ENCODE measurements at places on chromosomes 1 and 21.

DNA sequence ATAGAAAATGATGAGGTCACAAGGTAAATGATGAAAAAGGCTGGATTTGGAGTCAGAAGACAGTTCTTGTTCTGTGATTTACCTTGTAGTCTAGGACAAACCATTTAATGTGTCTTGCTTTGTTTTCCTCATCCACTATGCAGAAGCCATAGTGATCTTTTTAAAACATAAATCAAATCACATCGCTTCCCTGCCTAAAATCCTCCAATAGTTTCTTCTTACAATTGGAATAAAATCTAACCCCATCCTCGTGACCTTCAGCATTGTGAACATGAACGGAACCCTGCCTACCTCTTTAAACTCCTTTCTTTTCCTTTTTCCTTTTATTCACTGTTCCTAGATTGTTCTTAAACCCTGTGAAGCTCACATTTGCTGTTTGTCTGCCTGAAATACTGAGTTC, 204.9 kb upstream of the SAMSN1 start:
- DNase-seq, result no peak

DNA sequence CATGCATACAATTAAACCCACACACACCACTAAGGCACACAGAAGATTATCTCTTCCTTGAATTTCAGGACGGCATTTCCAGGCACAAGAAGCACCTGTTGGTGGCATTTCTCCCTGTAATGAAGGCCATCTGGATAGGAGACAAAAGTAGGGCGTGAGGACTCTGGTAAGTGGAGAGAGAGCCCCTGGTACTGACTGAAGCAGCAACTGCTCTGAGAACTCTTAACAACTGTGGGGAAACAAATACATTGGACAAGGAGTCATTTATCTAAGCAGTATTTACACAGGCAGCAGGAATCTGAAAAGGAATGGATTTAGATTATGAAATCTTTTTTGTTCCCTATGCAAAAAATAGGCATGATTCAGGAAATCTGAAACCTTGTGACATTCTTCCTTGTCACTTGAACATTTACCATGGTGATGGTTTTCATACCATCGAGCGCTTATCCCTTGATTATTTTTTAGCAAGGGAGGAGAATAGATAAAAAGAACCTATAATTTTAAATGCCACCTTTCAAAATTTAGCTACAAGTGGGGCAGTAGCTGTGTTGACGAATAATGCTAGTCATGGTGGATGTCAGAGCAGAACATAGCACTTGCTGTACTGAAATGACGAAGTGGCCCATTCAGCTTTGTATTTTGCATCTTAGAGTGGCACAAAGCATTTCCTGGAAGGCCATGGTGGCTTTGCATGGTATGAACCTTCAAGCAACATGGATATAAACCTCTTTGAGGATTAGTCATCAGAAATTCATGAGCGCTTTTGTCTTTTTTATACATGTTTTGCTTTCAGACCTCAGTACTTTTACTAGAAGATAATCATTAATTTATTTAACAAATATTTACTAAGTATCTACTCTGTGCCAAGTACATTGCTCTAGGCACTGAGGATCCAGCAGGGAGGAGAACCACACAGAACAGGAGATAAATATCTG, 362.0 kb downstream of the ADGRL2 start:
- DNase-seq, result no peak

DNA sequence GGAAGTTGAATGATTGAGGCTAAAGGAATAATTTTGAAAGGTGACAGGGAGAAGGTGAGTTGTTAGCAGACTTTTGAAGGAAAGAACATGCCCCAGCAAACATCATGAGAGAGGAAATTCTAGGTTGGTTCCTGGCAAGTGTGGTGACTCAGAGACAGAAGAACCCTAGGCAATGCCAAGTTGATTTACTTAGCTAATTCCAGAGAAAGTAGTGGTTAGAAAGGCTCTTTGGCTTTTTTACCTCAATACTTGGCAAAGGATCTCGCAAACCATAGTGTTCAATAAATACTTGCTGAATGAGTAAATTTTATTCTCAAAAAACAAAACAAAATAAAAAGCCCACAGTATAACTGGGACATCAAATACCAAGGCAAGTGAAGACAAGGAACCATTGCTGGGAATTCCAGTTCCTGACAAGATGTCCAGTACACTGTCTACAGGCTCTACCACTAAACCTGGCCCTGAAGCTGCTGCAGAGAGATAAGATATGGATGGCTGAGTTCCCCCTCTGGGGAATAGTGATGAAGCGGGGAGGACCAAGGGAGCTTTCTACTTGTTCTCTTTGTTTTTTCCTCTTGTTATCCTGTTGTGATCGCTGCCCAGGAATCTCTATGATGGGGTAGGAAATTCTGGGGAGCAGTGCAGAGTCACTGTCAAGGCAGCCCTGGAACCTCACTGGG, 48.2 kb downstream of the IL12RB2 start:
- no peak for DNase-seq

DNA sequence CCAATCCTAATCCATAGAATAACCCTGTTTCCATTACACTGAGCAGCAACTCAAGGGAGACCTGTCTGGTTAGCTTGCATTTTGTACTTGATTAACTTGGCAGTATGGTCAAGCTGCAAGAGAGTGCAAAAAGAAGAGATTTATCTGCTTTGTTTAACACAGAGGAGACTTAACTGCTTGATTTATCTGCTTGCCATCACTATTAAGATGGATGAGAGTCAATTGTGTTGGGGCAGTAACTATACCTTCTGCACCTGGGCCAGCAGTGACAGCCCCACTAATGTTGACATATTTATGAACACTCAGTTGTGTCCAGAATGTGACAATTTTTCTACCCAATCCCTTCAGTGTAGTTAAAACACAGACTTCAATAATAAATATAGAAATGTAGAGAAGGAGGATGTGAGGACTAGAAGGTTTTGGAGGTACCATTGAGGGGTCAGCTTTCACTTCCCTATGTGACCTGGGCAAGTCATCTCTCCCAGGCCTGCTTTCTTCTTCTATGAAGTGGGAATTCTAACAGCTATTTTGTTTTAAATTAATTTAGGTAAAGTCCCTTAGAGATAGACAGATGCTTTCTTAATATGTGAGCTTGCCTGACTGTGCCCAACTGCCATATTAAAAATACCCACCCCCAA, 159.1 kb upstream of the KCNK2 start:
- no peak for DNase-seq

DNA sequence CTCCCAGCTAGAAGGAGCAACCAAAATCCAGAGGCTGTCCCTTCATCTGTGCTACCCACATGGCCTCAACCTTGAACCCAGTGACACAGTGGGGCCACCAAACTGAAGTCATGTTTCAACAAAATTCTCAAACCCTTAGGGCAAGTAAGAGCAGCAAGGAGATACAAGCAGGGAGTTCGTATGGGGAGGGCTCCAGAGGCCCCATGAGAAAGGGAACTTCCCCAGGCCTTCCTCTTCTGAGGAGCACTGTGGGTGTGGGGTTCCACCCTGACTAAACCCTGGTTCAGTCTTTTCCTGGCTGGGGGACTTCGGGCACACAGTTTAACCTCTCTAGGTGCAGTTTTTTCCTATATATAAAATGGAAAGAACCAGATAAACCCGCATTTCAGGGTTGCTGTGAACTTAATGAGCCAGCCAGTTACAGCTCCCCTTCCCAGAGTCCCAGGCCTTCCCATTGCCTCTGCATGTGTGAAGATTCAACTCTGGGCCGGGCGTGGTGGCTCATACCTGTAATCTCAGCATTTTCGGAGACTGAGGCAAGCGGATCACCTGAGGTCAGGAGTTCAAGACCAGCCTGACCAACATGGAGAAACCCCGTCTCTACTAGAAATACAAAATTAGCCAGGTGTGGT, 8.0 kb upstream of the THEMIS2 start:
- DNase-seq, result peak; percentile 16

- DNase-seq, result no peak
These were observed 42.2 kb upstream of the BCAR3 start for GRCh38 chr1:93723733-93724270.

GRCh38 chr1:183353597-183353996, 64.6 kb downstream of the NMNAT2 start:
- DNase-seq, result no peak
